SK-N-SH (cell line): ENCODE measurements at places on chromosomes 4 and X.

GRCh38 chrX:121641560-121641959, 594.1 kb downstream of the GLUD2 start:
- DNase-seq, result no peak

- DNase-seq, result no peak
Observed at GRCh38 chr4:164847967-164848649, 28.9 kb upstream of the APELA start.

- no peak for DNase-seq
Observed at GRCh38 chrX:64230123-64230970, at the start of gene ASB12. Gene ASB12, minus strand, starts transcription at chrX:64230607. Its CDS starts 4,957 bp downstream, at chrX:64225650.

DNA sequence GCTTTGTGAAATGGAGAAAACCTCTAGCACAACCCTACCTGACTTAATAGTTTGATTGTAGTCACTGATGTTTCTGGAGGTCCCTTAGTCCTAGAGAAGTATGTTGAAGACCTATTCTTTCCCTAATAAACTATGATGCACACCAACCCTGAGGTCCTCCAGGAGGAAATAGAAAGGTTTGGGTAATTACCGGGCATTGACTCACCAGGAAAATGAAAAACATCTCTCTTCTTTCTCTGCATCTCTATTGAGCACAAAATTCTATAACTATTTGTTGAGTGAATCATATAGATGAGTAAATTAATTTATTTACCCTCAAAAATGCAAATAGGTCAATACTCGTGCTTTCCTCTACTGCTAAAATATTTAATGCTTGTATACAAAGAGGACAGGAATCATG, 582.4 kb upstream of the FAM241A start:
- no peak for DNase-seq

- no peak for DNase-seq
Observed at GRCh38 chr4:125787707-125788106, 473.0 kb downstream of the FAT4 start.

DNA sequence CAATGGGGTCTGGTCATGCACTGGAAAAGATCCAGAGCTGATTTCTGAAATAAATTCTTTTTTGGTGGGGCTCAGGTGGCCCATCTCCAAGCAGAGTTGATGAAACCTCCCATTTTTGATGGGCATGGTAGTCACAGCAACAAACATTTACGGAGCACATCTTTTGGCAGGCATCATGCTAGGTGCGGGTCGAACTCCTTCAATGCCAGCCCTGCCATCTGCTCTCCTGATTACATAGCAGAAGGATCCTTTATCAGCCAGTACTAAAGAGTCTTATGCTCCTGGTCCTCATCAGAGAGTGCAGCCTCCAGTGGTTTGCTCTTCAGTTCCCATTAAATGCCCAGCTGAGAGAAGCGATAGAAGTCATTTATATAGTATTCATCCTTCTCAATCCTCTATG, 121.7 kb downstream of the GRXCR1 start:
- no peak for DNase-seq

- no peak for DNase-seq
Observed at GRCh38 chr4:4323705-4324534, 33.9 kb downstream of the ZBTB49 start.

DNA sequence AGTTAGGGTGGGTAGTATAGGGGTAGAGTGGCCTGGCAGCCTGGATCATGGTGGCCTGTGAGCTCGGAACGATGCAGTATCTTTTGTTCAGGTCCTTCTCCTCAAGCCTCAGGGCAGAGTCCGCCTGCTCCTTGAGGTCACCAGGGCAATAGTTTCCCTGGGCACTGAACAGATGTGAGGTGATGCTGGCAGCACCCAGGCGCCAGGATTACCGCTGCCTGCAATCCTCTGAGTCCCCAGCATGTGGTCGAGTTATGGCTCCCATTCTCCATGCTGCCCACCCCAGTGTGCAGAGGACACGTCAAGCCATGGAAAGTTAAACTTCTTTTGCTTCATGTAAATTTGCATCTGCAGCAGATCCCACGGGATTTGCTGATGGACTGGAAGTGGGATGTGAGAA, 38.7 kb downstream of the NEIL3 start:
- DNase-seq, result no peak

GRCh38 chrX:74248889-74249288, 55.1 kb upstream of the ZCCHC13 start:
- no peak for DNase-seq

DNA sequence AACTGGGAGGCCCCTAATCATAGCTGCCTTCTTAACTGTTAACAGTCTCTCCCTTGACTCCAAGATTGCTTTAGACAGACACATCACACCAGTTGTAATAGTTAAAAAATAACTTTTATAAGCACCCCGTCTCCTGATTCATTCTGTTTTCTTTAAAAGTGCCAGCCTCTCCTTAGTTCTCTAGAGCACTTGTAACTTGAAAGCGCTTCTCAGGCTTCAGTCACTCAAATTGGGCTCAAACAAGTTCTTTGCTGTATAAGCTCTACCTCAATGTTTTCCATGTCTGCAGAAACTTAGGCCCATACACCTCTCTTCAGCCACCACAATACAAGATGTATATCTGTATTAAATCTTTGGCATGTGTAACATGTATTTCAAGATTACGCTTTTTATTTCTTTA, 169.6 kb downstream of the GABRG1 start:
- DNase-seq, result no peak

DNA sequence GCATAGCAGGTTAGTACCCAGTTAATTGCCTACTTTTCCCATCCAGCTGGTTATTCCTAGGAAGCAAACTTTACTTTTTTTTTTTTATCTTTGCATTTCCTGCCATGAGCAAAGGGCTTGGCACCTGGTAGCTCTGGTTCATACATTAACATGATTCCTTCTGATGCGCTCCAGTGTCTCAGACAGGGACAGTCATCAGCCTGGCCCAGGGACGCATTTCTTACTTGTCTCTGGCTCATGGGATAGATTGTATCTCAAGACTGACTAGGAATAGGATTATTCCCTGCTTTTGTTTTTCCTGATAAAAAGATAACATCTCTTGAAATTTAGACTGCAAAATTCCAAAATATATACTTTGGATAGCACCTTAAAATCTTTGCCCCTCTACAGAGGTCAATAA, 571.5 kb upstream of the TENM3 start:
- no peak for DNase-seq

GRCh38 chr4:139524062-139524631, 31.9 kb downstream of the SETD7 start:
- no peak for DNase-seq

- DNase-seq, result peak; percentile 83
Observed at GRCh38 chrX:153708415-153708814, 15.8 kb downstream of the BCAP31 start.

GRCh38 chr4:24849756-24850155, 54.4 kb downstream of the SOD3 start:
- no peak for DNase-seq

DNA sequence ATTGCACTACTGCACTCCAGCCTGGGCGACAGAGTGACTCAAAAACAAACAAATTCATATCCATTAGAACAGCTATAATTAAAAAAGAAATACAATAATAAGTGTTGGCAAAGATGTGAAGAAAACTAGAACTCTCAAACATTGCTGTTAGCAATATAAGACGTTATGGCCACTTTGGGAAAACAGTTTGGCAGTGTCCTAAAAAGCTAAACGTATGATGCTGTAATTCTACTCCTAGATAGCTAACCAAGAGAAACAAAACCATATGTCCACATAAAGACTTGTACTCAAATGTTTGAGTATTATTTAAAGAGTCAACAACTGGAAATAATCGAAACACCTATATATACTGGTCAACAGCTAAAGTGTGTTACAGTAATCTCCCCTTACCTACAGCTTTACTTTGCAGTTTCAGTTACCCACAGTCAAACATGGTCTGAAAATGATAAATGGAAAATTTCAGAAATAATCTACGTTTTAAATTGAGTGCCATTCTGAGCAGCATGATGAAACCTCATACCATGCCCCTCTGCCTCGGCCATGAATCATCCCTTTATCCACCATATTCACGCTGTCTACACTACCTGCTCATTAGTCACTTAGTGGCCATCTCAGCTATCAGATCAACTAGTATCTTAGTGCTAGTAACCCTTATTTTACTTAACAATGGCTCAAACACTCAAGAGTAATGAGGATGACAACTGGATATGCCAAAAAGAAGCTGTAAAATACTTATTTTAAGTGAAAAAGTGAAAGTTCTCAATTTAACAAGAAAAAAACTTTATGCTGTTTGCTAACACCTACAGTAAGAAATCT, 4.9 kb downstream of the ELF2 start:
- DNase-seq, result no peak

DNA sequence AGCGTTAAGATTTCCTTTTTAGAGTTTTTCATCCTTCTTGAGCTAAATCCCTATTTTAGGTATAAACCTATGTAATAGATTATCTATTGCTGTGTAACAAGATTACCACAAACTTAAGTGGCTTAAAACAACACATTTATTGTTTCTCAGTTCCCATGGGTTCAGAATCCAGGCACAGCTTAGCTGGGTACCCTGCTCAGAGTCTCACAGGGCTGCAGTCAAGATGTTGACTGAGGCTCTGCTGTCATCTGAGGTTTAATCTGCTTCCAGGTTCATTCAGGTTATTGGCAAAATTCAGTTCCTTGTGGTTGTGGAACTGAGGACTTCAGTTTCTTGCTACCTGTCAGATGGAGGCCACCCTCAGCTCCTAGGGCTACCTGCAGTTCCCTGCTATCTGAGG, 60.9 kb downstream of the GK start:
- no peak for DNase-seq

- DNase-seq, result no peak
Observed at GRCh38 chrX:17851874-17852273, 9.2 kb downstream of the RAI2 start.

- DNase-seq, result no peak
Observed at GRCh38 chr4:107970063-107970798, 19.5 kb upstream of the HADH start.

DNA sequence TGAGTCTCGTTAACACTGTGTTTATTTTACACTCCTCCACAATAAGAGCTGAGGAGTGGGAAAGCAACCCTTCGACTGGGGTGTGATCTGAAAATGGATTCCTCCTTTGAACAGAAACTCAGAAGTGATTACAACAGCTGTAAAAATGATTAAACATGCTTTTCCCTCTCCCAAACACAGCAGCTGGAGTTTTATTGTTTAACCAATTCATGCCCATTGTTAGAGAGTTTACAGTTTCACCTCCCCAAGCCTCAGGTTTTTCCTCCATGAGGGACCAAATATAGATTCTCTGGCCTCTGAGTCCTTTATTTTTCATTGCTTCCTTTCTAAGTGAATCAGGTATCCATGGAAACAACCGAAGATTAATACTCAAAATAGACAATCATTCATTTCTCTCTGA, 263.0 kb upstream of the TAPT1 start:
- DNase-seq, result no peak

DNA sequence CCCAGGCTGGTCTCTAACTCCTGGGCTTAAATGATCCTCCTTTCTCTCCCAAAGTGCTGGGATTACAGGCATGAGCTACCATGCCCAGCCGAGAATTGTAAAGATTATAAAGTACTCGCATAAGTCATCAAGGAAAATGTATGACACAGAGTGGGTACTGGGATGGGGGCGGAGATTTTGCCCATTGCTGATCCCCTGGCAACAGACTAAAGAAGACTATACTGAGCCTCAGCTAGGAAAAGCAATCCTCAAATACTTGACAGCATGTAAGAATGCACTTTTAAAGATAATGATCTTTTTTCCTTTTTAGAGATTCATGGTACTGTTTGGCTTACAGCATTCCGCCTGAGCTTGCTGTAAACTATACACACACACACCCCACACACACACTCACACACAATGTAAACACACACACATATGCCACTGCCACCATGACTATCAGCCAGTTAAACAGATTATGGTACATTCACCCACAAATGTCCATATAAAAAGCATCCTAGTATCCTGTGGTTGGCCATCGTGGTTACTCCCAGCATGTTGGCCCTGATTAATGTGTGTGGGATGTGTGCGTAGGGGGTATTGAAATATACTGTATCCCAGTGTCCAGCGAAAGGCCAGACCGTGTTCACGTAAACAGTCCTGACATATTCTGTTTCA, 113.0 kb downstream of the AMELX start:
- no peak for DNase-seq

DNA sequence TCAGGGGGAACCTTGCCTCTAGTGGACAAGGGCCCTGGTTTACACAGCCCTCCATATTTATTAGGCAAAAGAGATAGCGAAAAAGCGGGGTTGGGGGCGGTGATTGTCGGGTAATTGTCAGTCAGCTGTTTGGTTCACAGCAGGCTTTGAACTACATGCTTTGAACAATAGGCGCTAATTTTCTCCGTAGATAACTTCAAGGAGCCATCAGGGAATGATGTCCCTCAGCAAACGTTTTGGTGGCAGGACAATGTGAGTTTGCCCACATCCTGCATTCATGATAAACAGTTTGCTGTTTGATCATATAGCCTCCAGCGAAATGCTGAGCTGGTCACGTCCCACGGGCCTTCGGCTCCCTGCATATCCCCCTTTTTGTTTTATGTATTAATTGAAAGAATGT, 65.2 kb downstream of the KANTR start:
- no peak for DNase-seq

- no peak for DNase-seq
Observed at GRCh38 chrX:16429406-16429805, 220.6 kb upstream of the S100G start.

DNA sequence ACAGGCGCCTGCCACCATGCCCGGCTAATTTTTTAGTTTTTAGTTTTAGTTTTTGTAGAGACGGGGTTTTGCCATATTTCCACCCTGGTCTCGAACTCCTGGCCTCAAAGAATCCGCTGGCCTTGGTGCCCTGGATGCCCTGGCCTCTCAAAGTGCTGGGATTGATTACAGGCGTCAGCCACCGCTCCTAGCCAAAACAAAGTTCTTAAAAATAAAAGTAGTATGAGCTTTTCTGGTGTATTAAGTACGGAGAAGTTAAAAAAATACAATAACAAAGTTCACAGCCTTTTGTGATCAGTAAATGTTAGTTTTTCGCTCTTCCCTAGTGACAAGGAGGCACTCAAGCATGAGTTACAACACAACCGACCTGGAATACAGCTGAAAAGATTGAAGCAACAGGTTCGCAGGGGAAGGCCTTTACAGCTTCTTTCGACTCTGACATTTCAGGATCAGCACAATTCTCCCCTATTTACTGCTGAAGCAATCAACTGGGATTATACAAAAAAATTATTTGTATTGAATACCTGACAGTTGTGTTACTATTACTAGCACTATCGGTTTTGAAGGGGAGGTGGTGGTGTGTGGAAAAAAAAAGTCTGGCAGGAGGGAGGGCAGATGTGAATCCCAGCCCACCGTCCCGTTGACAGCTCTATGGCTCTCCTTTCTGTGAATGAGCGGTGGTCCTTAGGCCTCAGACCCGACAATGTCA, 893 bp upstream of the METAP1 start:
- DNase-seq, result no peak

- DNase-seq, result no peak
Observed at GRCh38 chr4:84496331-84496705, 2.8 kb downstream of the NKX6-1 start.

DNA sequence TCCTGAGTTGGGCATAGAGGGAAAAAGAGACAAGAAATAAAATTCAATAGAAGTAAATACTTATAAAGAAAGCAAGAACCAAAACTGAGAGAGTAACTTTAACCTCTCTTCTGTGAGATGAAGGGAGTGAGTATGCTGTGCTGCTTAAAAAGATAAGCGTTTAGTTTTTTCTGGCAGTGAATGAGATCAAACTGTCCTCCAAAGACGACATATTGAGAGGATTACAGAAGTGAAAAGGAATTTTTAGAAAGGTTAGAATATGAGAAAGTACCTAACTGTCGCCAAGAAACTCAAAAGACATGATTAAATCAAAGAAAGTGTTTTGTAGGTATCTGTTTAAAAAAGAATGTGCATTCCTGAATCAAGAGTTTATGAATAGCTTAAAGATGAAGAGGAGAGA, 16.0 kb downstream of the GAB1 start:
- no peak for DNase-seq
